ENCODE measurements at places on chromosomes 1 and 21.

DNA sequence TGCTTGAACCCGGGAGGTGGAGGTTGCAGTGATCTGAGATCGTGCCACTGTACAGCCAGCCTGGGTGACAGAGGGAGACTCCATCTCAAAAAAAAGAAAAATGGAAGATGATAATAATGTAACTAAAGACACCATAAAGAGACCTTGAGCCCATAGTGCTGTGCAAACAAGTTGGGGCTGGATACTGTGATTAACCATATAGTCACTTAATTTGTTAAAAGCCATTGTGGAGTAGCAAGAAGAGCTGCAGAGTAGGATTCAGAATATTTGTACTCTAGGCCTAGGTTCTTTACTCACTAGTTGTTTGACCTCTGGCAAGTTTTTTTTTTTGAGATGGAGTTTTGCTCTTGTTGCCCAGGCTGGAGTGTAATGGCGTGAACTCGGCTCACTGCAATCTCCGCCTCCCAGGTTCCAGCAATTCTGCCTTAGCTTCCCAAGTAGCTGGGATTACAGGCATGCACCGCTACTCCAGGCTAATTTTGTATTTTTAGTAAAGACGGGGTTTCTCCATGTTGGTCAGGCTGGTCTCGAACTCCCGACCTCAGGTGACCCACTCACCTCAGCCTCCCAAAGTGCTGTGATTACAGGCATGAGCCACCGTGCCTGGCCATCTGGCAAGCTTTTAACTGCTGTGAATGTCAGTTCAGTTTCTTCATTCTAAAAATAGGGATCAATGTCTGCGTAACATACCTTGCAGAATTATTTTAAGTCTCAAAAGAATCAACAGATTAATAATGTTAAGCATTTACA, 12.8 kb downstream of the CAP1 start:
- no peak for DNase-seq

DNA sequence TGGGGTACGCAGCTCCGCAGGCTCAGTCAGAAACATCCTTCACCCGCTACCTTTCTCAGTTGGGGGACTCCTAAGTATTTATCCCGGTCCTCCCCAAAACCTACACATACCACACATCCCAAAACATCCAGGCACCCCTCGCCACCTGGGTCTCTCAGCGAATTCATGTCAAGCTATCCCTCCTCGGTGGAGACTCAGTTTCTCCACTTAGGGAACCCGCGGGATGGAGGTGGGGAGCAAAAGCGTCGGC, 1.3 kb upstream of the ZBTB7B start:
- DNase-seq = no peak

DNA sequence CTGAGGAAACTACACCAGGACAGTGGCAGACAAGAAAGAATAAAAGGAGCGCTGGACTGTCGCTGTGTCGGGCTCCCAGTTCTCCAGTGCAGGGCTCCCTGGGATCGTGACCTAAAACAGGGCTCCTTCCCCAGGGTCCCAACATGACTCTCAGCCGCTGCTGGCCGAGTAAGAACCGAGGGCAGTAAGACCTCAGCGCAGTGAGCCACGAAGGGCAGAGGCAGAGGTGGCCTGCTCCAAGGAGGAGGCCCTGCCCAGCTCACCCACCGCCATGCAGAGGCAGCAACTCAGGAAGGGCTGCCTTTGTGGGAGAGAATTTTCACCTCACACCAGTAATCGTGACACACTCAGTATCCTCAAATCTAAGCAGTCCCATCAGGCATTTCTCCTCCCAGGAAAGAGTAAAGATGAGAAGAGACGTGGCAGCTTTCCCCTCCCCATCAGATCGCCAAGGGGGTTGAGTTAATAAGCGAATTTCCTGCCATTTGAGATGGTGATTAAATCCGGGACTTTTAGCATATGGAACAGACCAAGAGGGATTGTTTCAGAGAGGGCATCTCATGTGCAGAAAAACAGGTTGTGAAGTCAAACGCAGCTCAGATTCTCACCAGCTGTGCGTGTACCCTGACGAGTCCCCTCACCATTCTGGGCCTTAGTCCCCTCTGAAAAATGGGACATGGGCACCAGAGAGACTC, 19.8 kb upstream of the ARTN start:
- DNase-seq = no peak

DNA sequence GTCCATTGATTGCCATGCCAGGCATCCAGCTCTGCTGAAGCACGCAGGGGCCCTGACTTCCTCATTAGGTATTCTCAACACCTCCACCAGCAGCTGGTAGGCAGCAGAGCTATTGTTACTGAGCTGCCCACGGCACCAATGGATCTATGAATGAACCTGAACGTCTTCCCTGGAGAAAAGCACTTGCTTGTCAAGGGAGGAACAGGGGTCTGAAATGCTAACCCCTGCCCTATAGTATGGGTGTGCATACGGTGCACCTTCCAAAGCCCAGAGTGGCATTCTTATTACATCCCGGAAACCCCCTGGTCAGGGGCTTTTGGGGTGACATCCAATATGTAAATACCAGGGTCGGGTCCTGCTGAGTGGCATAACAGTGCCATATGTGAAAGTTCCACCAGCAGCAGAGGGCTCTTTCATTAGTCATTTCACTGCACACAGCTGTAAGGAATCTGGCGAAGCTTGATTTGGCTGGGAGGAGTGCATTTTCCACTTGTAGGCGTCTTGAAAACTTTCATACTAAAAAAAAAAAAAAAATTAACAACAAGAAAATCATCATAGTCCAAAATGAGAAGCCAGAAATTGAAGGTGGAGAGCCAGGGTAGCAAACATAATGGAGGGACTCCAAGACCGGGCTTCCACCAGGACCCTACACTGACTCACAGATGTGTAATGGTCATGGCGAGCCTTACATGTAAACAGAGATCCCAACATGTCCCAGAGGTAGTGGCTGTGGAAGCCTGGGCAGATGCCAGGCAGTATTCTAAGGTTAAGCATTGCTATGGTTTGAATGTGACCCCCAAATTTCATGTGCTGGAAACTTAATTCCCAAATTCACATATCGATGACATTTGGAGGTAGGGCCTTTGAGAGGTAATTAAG, 58.8 kb upstream of the PRDX6 start:
- no peak for DNase-seq

DNA sequence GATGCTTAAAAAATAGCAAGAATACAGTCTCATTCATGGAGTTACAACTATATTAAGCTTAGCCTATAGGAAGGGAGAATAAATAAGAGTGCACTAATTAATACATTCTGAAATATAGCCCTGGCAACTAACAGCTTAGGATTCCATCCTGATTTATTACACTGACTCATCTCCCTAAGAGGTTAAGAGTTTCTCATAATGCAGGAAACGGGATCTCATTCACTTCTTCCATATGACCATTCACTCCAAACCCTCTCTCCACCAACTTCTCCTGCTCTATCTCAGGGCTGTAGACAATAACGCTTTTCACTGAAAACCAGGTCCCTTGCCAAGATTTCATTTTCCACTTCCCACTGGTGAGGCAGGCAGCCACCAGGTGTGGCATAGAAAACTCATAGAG, 168.5 kb upstream of the PLD5 start:
- no peak for DNase-seq

- DNase-seq = no peak
These were observed 2.7 kb downstream of the USP25 start for GRCh38 chr21:15732290-15732995.

- DNase-seq = no peak
These were observed 11.4 kb upstream of the CLDN14 start for GRCh38 chr21:36491209-36491910.

- DNase-seq = no peak
These were observed 198.9 kb downstream of the TTLL7 start for GRCh38 chr1:83800066-83800465.

DNA sequence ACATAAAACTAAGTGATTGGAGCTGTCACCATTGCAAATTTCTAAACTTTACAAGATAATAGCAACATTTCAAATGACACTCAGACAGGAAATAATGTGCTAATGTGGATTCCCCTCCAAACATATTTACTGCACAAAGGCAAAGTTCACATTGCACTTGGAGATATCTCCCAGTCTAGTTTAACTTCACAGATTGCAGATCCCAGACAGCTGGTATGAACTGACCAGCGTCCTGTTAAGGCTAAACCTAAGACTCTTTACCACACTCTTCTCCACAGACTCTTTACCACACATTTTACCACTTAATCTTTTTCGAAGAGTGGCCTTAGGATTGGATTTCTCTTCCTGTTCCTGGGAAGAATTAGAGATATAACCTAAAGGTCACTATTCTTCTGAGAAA, 40.6 kb upstream of the HSD3B1 start:
- no peak for DNase-seq

DNA sequence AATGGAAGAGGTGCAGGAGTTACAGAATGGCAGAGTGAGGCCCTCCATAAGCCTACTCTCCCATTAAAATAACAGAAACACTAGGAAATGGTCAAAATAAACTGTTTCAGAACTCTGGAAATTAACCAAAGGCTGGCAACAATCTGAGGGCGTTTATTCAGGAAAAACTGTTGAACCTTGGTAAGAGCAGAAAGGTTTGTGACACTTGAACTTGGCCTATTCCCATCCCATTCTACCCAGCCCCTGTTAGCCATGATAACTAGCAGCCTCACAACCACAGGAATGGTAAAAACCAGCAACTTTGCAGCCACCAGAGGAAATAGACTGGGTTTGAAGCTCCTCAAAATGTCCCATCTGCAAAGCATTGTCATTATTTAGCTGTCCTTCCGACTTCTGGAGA, 256.8 kb downstream of the RHOU start:
- DNase-seq = no peak

DNA sequence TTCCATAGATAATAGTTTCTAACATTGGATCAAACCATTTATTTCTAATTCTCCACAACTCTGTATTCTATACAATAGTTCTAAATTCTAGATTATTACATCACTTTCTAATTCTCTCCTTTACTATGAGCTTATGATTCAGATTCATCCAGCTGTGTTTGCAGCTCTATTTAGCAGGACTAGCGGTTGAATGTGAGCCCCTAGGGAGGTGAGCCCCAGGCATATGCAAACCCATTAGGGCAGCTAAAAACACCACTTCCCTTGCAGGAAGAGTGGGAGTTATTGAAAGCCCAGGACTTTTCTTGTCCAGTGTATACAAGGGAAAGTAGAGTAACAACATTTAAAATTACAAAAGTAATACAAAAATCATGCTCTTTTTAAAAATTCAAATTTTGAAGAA, 56.9 kb downstream of the KRTAP19-8 start:
- no peak for DNase-seq

DNA sequence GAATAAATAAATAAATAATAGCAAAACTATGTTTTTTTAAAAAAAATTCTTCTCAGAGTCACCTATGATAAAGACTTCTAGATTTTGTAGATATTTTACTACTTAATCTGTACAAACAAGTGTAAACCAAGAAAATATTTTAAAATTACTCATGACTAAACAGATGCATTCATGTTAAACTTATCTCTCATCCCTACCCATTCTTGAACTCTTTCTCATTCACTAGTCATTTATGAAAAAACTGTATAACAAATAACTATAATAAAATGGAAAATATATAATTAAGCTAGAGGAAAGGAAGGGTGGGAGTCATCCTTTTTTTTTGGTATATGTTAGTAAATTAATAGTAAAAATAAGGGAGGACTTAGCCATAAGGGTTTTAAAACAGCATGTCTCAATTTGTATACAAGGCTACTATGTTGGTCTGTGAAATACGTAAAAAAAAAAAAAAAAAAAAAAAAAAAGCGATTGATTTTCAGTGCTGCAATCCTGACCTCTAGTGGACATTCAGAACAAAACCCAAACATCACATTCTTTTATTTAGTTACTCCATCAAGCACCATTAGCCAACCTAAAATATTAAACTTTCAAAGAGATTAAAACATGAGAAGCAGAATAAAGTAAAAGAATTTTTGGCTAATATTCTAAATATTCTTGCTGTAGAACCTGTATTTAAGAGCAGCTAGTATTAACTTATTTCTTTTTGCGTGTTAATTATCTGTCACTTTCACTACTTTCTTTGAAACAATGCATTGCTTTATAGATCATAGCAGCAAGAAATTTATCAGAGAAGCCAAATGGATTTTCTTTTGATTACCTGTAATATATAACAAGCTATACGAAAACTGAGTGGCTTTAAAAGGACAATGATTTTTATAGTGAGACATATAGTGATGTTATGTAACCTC, 255.8 kb upstream of the CACYBP start:
- DNase-seq = no peak

DNA sequence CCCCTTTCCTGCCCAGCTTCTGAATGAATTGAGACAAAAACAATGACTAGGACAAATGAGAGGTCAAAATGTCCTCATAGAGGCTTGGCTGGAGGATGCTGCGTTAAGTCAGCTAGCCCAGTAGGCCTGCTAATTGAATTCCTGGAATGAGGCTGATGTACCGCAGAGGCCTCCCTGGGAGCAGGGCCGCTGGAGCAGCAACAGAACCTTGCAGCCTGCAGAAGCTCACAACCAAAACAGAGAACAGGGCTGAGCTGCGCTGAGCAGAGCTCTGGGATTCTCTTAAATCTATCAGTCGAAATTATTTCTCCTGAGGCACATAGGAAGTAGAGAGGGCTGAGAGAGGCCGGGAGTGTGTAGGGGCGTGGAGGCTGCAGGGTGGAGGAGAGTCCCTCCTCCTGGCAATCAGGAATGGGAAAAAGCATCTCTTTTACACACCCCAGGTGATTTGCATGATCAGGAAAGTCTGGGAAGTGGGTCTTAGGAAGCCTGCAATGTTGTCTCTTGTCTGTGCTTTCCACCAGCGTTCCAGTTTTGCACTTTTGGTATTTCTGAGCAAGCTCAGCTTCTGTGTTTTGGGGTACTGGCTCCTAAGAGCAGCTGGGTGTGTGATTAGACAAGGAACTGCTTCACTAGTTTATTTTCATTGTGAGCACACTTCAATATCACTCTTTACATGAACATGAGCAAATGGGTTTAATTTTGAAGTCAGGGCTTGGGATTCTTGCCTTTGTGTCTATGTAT, 66.5 kb downstream of the RYR2 start:
- DNase-seq = no peak

- DNase-seq = no peak
These were observed 218.0 kb downstream of the GRIK3 start for GRCh38 chr1:36816348-36816747.

DNA sequence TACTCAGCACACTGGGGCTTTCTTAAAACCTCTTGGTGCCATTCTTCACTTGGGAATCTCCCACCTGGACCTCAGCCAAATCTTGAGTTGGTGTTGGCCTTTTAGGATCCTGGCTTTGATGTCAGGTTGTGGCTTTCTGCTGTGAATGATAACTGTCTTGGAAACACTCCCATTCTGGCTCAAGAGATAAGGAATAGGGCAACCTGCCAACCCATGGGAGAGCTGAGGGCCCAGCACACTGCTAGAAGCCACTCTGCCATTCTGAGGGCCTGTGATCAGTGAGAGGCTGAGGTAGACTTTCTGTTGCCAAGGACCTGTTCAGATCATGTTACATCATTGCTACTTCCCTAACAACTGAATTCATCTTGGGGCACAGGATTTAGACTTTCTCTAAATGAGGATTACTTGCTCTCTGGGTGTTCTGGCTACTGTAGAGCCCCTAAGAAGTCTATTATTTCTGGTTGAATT, 45.8 kb downstream of the TTC39A start:
- DNase-seq = no peak

DNA sequence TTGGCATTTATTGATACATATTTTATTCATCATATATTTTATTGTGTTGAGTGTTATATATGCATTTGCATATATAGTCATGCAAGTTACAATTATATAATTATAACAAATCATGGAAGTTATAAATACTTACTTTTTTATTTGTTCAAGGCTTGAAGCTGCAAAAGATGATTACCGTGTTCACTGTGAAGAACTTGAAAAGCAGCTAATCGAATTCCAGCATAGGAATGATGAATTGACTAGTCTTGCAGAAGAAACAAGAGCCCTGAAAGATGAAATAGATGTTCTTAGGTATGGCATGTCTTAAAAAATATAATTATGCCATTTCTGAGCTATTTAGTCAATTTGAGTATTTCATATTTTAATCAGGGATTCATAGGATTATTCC, 32.1 kb downstream of the HOOK1 start:
- DNase-seq = no peak
